ENCODE measurements at places on chromosomes 2 and 18.

GRCh38 chr2:142218471-142218870, 87.7 kb upstream of the LRP1B start:
- DNase-seq, result no peak

- no peak for DNase-seq
Measured at GRCh38 chr2:156784020-156784701, 348.0 kb downstream of the GPD2 start.

GRCh38 chr2:109523536-109524361, 90.0 kb downstream of the SEPTIN10 start:
- no peak for DNase-seq

- no peak for DNase-seq
Measured at GRCh38 chr2:84870306-84870705, 10.6 kb downstream of the TRABD2A start.

DNA sequence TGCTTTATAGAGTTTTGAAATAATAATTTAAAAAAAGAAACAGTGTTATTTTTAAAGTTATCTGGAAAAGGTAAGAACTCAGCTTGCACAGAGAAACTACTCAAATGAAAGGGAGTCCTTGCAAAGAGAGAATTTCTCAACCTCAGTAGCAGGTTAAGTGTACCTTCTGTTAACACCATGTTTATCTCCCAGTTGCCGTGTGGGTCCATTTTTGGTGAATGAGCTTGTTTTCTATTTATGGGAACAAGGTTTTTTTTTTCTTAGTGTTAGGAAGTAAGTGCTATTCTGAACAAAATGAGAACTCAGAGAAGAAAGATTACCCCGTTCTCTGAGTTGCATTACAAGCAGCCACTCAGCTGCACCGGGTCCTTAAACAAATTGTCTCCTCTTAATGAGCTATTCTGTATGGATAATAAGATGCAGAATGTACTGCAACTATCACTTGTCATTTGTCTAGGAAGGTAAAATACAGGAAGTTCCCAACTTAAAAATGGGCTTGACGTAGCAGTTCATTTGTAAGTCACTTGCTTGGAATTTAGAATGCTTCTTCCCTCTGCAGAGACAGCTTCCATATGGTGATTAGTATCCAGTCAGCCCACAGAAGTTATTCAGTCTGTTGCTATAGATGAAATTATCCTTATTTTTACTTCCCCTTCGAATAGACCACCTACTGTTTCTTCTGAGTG, 74.9 kb downstream of the LTBP1 start:
- no peak for DNase-seq
